Fibroblast of skin of scalp (primary cell): ENCODE measurements at places on chromosomes 1 and 21.
A peak's percentile ranks its signal among the peaks of the same experiment; 100 is the strongest.

DNA sequence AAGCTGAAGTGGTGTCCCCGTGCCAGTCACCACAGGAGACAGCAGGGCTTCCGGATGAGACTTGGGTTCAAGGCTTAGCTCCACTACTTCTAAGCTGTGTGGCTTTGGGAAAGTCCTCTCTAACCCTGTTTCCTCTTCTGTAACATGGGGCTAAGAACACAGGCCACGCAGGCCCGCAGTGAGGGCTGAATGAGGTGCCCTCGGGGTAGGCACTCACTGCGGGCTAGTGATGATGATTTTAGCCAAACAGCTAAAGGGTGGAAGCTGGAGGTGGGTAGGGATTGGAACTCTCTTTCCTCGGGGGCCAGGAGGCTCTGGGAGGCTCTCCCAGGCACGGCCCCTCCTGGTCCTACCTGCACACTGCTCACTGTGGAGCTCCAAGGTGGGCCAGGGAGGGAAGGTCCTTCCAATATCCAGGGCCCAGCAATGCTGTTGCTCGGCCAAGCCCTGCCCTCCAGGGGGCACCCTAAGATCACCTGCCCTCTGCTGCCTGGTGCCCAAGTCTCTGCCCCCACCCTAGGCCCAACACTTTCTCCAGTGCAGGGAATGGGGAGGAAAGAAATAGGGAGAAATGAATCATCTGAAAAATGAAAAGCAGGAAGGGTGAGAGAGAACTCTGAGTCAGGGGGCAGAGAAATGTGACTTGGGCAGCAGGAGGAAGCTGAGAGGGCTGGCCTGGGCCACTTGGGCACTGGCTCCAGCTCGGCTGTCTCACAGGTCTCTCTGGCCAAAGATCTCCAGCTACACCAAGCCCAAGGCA, 19.2 kb upstream of the EVA1B start:
- peak; percentile 80 for DNase-seq

- peak; percentile 86 for DNase-seq
Observed at GRCh38 chr21:36419996-36420395, 34.8 kb downstream of the CHAF1B start.

DNA sequence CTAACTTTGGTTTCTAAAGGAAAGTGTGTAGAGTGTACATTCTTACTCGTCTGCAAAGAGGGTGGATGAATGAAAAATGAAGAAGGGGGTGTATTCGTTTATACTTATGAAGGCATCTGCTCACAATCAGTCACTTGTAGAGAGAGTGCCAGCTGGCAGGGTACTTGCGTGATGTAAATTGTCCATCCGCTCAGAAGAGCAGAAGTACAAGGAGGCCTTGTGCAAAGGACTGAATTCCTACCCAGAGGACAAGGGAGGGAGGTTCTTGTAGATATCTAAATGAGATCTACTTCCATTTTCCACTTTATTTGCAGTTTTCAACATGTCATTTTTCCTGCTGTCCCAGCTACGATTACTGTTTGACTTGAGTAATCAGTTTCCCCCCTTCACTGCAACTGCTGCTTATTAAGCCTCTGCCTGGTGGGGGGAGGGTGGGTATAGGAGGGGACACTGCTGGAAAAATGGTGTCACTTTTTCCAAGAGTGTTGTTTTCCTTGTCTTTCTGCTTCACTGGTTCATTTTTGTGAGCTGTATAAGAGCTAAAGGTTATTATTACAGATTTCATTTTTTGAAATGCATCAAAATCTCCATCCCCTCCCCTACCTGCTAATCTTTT, 67.3 kb downstream of the LAMC1 start:
- peak; percentile 59 for DNase-seq

GRCh38 chr1:66556161-66556611, 22.2 kb downstream of the SGIP1 start:
- DNase-seq, result no peak

DNA sequence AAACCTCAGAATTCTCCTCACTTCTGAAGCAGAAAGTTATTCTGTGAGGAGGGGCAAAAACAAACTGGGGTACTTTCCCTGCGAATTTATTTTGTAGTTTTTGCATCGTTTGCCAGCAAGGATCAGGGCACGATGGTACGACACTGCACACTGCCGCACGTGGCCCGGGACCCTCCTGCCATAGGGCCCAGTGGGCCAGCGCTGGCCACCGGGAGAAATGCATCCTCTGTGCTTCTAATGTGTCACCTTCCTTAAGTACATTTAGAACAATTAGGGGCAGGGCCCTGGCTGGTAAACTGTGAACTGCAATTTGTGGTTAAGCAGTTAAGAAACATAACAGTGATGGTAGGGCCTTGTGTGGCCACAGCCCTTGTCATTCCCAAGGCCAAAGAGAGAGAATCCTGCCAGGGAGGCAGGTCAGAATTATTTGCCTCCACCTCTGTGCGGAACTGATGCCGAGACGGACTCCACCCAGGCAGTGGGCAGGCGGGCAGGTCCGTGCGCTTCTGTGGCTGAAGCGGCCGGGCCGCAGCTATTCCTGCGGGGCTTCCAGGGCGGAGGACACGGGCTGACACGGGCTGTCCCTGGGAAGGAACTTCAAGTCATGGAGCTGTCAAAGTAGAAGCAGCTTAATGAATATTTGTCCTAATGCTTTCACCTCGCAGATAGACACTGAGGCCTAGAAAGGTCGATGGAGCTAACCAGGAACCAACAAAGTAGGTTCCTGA, 12.5 kb downstream of the GPR137B start:
- no peak for DNase-seq

DNA sequence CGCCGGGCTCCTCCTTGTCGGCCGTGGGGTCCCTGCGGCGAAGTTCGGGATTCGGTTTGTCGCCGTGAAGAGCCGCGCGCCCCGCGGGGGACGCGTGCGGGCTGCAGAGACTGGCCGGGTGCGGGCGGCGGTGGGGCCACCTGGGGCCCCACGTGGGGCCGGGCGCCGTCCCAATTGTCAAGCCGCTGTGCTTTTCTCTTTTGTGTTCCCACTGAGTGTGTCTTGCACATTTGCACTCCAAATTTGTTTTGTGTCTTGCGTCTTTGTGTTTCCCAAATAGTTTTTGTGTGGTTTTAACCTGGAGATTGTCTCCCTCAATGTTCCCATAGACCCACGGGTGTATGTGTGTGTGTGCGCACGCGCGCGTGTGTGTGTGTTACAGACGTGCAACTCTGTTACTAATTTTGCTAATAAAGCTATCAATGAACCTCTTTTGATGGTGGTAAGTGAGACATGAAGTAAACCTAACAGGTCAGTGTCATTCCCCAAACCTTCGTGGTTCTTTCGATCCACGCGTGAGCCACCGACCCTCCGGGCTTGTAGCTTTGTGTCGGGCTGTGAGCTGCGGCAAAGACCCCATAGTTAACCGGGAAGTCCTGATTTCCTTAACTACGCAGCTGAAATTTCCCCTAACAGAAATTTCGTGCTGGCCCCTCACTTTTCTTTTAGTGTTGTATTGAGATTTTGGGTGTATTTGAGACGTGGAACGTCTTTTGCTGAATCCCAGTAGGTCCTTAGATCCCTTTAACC, 708 bp downstream of the PRDM2 start:
- peak; percentile 34 for DNase-seq

DNA sequence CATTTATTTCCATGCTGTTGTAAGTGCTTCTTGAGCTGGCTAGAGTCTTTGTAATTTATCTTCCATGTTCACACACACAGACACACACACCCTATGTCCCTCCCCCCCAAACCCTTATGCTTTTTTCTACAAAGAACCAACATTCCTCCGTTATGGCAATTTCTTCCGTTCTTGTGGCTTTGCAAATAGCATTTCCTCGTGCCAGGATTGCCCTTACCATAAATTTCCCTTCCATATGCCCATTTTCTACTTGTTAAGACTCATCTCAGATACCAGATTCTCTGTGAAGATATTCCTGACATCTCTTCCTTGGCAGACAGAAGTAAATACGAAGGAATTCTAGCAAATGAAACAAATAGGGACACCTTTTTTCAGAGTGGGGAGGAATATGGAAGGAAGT, 26.0 kb downstream of the RALGPS2 start:
- DNase-seq, result no peak

DNA sequence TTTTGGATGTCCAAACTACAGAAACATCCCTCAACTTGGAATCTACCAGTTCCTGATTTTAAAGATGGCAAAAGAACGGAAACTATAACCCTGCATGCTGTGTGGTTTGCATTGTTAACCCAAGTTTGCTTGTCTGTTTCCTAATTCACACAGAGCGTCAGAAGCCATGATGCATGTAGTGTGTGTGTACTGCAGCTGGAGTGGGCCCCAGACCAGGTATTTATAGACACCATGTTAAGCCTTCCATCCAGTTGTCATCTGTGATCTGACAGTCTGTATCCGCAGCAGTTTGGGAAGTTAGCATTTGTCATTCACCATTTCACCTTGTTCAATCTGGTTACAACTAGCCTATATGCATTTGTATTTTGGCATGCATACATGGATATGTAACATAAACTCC, 27.7 kb upstream of the PLEKHM2 start:
- no peak for DNase-seq

GRCh38 chr1:56378341-56379070, 200.9 kb downstream of the PLPP3 start:
- no peak for DNase-seq

GRCh38 chr1:153705484-153705883, 22.4 kb upstream of the INTS3 start:
- no peak for DNase-seq

GRCh38 chr1:240511789-240512188, 100.2 kb downstream of the GREM2 start:
- no peak for DNase-seq

- no peak for DNase-seq
Observed at GRCh38 chr1:116289193-116289592, 83.9 kb upstream of the ATP1A1 start.
